ENCODE measurements at places on chromosomes 2 and 18. TPM values are rescaled to one million over a fixed set of nuclear protein-coding genes. Genes with fewer than 3 reads are reported as not detected.

- H3K4me3 ChIP-seq, result no peak overlapping the region
- no peak overlapping the region for H3K27ac ChIP-seq
- H3K4me1 ChIP-seq, result no peaks in the 10 kb centered on the region
- H3K27me3 ChIP-seq, result no peaks in the 10 kb centered on the region
- no peaks in the 10 kb centered on the region for H3K36me3 ChIP-seq
Measured at GRCh38 chr2:162184359-162184758, 32.3 kb upstream of the GCG start.

DNA sequence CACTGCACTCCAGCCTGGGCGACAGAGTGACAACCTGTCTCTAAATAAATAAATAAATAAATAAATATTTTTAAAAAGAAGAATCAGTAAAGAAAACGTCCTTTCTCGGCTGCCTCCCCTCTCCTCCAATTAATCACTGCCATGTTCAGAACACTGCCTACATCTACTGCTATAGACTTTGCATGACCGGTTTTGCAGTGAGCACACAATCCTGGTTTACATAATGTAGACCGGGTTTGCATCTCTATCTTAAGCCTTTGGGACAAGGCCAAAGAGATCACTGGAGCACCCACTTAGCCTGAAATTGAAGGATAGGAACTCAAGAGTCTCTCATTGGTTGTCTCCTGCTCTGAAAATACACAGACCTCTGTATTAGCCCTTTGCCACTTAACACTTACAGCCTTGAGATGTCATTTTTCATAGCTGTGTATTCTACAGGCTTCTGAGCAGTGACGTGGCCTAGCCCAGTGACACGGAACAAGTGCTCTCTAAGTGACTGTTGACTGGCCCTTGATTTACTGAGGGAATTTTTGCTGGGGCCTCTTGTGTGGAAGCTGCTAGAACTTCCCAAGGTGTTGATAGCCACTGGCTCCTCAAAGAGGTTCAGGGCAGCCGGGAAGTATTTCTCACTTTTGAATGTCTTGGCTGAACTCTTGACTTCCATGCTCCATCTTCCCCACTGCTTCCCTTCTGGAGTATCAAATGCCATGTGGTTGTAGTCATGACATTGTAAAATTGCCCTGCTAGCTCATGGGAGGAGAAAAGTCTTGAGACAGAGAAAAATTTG is 45.3 kb upstream of the CCBE1 start:
- no peak overlapping the region for H3K4me3 ChIP-seq
- no peaks in the 10 kb centered on the region for H3K27me3 ChIP-seq
- H3K27ac ChIP-seq, result no peak overlapping the region
- no peaks in the 10 kb centered on the region for H3K4me1 ChIP-seq
- H3K36me3 ChIP-seq, result no peaks in the 10 kb centered on the region

DNA sequence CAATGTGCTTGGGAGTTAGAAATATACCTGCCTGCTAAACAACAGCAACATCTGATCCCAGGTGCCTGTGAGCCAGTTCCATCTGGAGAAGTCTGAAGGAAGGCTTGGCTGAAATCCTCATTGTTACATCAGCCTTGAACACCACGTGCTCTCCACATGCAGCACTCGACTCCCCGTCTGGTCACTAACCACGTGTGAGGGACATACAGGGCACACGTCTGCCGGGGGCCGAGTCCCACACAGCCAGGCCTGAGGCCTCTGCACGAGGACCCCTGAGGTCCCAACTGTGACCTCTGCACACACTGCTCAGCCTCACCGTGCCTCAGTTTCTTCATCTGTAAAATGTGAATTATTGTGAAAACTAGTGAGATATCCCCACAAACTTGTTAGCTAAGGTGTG is 236.5 kb upstream of the SALL3 start:
- DNase-seq, result no peak
- H3K27ac ChIP-seq, result no peak overlapping the region
- no peaks in the 10 kb centered on the region for H3K27me3 ChIP-seq
- no peaks in the 10 kb centered on the region for H3K4me1 ChIP-seq
- no peaks in the 10 kb centered on the region for H3K36me3 ChIP-seq

GRCh38 chr2:218962859-218963492 is 3.5 kb downstream of the CDK5R2 start:
- no peaks in the 10 kb centered on the region for H3K36me3 ChIP-seq
- DNase-seq, result peak; percentile 95
- H3K27ac ChIP-seq, result peak overlapping the region; percentile 66

The SCN9A gene
- total RNA-seq, result 4.7 TPM

Measured in SJCRH30 (cell line).